ENCODE measurements at places on chromosomes 1 and 21.
A peak's percentile ranks its signal among the peaks of the same experiment; 100 is the strongest.

GRCh38 chr21:38905752-38906151, 100.0 kb downstream of the ETS2 start:
- DNase-seq = no peak

DNA sequence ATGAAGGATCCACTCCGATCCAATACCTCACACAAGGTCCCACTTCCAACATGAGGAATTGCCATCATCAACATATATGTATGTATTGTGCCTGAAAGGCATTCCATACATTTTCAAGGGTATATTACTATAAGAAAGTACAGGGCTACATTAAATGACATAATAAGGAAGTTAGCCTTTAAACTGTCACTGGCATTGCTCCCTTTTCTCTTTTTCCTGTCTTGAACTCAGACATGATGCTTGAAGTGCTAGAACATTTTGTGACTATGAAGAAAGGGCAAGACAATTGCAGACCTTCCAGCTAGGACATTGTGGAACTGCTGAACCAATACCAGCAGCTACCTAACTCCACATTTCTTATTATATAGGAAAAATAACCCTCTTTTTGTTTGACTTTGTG, 2.9 kb upstream of the TSPAN2 start:
- no peak for DNase-seq

DNA sequence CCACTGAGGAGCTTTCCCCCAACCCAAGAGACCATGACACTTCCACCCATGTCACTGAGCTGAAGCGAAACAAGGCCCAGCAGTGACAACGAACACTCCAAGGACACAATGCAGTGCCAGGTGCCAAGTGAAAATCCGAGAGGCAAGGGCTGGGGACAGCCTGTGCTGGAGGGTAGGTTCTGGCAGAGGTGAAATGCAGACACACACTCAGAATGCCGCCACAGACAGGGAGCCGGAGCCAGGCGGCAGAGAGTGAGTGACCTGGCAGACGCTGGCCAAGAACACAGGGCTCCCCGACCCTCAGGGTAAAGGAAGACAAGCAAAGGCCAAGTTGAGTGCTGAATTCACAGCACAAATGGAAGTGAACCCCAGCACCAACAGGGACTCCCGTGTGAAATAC, 78.9 kb downstream of the CD46 start:
- no peak for DNase-seq

- no peak for DNase-seq
Observed at GRCh38 chr1:36352910-36353878, 29.7 kb upstream of the EVA1B start.

- DNase-seq = no peak
Observed at GRCh38 chr21:41845310-41846032, 33.7 kb downstream of the PRDM15 start.

GRCh38 chr1:34786521-34787325, 5.7 kb downstream of the GJB3 start:
- DNase-seq = peak; percentile 38

GRCh38 chr1:110533230-110533629, 14.3 kb upstream of the KCNA10 start:
- DNase-seq = no peak

- DNase-seq = peak; percentile 14
Observed at GRCh38 chr1:227558732-227559262, 4.6 kb upstream of the ZNF678 start.

GRCh38 chr1:152426731-152427130, 12.7 kb upstream of the CRNN start:
- DNase-seq = no peak

- DNase-seq = peak; percentile 82
Observed at GRCh38 chr1:206507284-206508129, at the start of gene RASSF5. Gene RASSF5, plus strand, starts transcription at chr1:206507531. Its CDS starts 72 bp downstream, at chr1:206507603.

DNA sequence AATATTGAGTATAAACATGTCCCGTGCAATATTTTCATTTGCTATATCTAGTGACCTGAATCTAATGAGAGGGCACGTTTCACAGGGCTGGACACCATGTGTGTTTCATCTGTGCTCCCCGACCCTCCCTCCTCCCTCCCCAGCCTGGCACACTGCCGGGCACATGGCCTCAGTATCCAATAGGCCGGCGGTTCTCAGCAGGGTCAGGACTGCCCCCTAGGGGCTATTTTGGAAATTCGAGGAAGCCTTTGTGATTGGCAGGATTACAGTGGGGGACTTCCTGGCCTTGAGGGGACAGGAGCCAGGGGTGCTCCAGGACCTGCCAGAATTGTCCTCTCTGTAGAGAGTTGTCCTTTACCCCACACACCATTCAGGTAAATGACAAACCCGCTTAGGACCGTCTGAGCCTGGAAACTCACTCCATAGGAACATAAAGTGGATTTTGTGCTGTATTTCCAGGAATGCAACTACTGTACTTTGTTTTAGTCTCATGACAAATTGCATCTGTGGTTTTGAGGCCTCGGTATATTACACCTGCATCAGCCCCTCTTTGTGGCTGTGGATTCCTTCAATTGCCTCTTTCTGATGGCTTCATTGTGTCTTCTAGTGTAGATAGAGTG, 109.5 kb upstream of the SIM2 start:
- DNase-seq = no peak

- DNase-seq = no peak
Observed at GRCh38 chr1:107538502-107538901, 397.7 kb downstream of the NTNG1 start.

- no peak for DNase-seq
Observed at GRCh38 chr1:1361982-1362423, 3.6 kb upstream of the MXRA8 start.

- no peak for DNase-seq
Observed at GRCh38 chr1:244970236-244970743, 105.9 kb upstream of the HNRNPU start.

- no peak for DNase-seq
Observed at GRCh38 chr1:223873044-223873443, 27.3 kb upstream of the TP53BP2 start.

- DNase-seq = no peak
Observed at GRCh38 chr1:101194746-101195145, 42.1 kb upstream of the S1PR1 start.

DNA sequence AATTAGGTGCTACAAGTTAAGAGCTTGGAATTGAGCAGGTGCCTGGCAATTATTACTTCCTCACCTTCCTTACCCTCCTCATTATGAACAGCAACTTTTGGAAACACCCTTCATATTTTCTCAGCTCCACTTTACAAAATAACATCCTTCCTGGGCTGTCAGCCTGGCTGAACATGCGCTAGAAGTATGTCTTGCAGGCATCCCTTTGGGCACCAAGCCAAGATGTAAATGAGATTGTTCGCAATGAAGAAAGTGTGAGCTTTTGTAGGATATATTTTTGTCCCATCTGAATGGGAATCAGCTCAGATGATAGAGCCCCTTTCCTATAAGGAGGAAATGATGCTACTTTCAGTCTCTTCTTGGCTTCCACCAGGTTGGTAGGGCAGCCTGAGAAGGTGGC, 245.9 kb downstream of the KAZN start:
- no peak for DNase-seq

DNA sequence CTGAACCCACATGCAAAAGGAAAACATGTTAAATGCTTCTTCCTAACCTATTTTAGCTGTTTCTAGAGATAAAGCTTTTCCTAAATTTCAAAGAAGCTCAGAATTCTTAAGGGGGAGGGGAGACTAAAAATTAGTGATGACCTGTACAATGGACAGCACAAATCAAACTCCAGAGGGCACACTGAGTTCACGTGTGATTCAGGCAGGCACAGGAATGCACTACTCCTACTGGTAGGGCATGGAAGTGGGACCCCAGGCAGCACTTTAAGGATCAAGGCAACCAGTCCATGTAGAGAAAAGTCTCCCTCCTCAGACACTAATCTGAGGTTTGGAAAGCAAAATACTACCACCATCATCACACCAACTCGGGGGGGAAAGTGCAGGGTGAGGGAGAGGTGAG, 31.3 kb upstream of the CLCA4 start:
- DNase-seq = no peak

DNA sequence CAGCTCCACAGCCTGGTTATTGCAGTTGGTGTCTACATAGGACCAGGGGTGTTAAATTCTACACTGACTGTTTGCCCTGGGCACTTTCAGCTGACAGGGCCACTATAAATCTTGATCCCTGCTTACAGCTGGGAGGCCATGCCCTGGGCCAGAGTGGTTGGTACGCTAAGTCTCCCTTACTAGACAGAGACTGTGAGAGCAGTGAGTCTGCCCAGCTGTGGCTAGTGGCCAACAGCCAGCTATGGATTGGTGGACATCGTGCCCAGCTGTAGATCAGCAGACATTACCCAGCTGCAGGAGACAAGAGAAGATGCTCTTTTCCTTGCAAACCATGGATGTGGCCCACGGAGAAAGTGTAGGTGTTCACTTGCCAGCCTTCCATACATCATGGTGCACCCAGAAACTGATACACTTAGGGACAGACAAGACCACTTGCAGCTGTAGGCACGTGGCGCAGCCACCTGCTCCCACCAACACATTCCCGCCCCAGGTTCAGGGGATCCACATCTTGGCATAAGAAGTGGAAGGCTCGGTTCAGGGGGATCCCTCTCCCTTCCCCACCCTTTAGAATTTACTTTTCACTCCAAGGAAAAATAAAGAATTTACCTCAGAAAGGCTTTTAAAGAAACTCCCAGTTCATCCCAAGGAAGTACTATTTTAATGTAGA, 16.4 kb upstream of the PAX7 start:
- no peak for DNase-seq

DNA sequence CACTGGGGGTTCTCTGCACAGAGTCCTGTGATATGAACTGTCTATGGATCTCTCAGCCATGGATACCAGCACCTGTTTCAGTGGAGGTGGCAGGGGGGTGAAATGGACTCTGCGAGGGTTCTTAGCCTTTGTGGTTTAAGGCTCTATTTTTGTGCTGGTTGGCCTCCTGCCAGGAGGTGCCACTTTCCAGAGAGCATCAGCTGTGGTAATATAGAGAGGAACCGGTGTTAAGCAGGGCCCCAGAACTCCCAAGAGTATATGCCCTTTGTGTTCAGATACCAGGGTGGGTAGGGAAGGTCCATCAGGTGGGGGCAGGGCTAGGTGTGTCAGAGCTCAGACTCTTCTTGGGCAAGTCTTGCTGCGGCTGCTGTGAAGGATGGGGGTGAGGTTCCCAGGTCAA, 330.0 kb upstream of the PLD5 start:
- no peak for DNase-seq

GRCh38 chr1:93690921-93691789, 9.5 kb upstream of the BCAR3 start:
- no peak for DNase-seq

GRCh38 chr1:82299656-82300055, 498.9 kb downstream of the ADGRL2 start:
- no peak for DNase-seq

- DNase-seq = no peak
Observed at GRCh38 chr21:44556879-44557278, 1.7 kb downstream of the KRTAP10-3 start.

- DNase-seq = no peak
Observed at GRCh38 chr1:96510391-96510790, 211.2 kb upstream of the PTBP2 start.

GRCh38 chr1:62241371-62242131, 46.9 kb downstream of the L1TD1 start:
- DNase-seq = no peak

- DNase-seq = no peak
Observed at GRCh38 chr1:4379451-4380175, 274.8 kb upstream of the AJAP1 start.

GRCh38 chr1:174156437-174156836, 2.9 kb upstream of the RABGAP1L start:
- no peak for DNase-seq

GRCh38 chr21:14086553-14086952, 124.2 kb downstream of the LIPI start:
- no peak for DNase-seq

DNA sequence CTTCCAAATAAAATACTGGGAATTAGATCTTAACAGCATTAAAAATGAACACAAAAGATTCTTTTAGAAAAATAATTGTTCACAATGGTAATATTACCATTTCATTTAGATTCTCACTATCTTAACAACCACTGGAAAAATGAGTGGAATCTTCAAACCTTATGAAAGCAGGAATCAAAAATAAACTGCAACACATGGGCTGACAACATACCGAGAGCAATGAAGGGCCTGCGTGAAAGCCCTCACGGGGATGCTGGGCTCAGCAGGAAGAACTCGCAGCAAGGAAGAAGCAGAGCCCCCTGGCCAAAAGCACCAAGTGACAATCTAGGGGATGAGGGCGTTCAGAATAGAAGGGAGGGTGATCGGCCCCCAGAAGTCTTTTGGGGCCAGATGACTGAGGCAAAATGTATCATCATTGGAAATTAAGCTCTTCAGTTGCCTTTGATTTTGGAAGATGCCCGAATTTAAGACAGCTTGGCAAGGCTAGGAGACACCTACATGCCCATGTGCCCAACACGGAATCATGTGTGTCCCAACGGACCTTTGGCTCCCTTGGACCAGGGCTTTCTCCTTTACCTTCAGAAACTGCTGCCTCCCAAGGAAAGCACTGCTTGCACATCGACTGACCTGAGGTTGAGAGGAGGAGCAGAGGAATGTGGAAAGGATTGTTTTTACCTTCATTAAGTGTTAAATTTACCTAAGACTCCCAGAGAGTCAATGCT, 103.9 kb downstream of the TGFBR3 start:
- DNase-seq = no peak

- DNase-seq = no peak
Observed at GRCh38 chr1:17215545-17215890, 10.6 kb downstream of the PADI1 start.

GRCh38 chr1:57854436-57854835, 430.6 kb upstream of the DAB1 start:
- DNase-seq = no peak

GRCh38 chr1:39865762-39866161, 17.5 kb downstream of the TRIT1 start:
- DNase-seq = no peak

GRCh38 chr1:36763771-36764170, 270.5 kb downstream of the GRIK3 start:
- DNase-seq = no peak

DNA sequence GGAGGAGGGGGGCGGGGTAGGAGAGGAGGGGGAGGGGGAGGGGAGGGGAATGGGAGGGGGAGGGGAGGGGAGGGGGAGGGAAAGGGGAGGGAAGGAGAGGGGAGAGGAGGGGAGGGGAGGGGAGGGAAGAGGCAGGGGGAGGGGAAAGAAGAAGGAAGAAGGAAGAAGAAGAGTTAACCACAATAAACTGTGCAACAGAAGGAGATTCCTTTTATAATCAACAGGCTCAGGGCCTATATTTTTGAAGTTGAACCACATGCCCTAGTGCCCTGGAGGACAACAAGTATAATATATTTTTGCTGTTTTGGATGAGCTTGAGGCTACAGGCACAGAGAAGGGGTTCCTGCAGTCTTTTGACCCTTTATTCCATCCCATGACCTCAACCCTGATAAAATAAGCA, 228.2 kb upstream of the IRF2BP2 start:
- DNase-seq = no peak

GRCh38 chr1:61993331-61993961, 201.2 kb upstream of the L1TD1 start:
- DNase-seq = no peak

DNA sequence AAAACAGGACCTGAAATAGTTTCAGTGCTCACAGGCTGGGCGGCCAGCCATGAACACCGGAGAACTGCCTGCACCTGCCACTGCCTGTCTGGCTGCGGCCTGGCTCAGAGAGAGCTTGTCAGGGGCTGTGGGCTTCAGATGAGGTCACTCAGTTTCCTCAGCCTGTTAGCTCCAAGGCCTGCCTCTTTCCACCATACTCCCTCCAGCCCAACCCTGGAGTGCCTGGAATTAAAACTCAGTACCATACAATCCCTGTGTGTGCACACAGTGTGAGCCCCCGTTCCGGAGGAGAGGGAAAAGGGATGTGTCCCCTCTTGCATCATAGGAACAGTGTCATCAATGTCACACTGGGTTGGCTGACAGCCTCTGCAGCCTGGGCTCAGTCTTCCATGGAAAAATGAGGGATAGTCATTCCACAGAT, 16.2 kb downstream of the CACNA1S start:
- no peak for DNase-seq

Data from CD4-positive, alpha-beta T cell treated with Interleukin-15 for 1 hour (primary cell).